ENCODE measurements at places on chromosomes 1 and 21.

DNA sequence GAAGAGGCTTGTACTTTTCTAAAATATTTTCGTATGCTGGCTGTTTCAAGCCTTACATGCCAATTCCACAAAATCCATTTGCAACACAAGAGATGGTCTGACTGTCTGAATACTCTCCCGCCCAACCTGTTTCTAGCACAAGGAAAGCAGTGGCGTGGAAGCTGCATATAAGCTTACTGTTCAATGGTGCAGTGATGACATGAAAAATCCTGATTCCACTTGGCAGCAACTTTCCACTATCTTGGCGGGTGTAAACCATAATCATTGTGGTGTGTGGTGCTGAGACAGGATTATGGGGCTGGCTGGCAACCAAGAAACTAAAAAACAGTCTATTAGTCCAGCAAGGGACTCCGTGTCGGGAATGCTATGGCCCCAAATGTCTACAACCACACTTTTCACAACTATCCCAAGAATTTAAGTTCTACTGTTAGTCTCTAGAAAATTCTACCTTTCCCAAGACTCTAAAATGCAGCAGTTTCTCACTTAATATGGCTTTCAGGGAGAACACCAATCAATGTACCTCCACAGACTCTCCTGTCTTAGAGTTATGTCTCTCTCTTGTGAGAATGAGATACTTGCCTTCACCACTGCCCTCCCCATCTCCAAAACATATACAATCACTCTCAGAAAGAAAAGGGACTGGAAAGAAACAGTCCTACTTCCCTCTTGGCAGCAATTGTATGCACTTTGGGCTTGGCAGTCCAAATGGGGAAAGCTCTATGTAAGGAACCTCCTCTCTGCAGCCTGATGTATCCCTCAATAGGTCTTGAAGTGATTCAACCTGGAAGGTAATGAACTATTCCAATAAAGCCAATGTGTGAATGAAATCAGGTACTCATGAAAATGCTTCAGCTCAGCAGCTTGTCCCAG lies 9.5 kb downstream of the COLGALT2 start:
- H3K27ac ChIP-seq, result no peak overlapping the region

DNA sequence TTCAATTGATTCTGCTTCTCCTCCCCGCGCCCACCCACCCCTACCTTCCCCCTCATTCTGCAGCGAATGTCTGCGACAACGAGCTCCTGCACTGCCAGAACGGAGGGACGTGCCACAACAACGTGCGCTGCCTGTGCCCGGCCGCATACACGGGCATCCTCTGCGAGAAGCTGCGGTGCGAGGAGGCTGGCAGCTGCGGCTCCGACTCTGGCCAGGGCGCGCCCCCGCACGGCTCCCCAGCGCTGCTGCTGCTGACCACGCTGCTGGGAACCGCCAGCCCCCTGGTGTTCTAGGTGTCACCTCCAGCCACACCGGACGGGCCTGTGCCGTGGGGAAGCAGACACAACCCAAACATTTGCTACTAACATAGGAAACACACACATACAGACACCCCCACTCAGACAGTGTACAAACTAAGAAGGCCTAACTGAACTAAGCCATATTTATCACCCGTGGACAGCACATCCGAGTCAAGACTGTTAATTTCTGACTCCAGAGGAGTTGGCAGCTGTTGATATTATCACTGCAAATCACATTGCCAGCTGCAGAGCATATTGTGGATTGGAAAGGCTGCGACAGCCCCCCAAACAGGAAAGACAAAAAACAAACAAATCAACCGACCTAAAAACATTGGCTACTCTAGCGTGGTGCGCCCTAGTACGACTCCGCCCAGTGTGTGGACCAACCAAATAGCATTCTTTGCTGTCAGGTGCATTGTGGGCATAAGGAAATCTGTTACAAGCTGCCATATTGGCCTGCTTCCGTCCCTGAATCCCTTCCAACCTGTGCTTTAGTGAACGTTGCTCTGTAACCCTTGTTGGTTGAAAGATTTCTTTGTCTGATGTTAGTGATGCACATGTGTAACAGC lies 339.9 kb downstream of the NTNG1 start:
- DNase-seq, result no peak
- no peak overlapping the region for H3K27ac ChIP-seq
- H3K4me3 ChIP-seq, result no peak overlapping the region
- no peaks in the 10 kb centered on the region for H3K4me1 ChIP-seq
- H3K27me3 ChIP-seq, result no peaks in the 10 kb centered on the region

- H3K36me3 ChIP-seq, result no peaks in the 10 kb centered on the region
- DNase-seq, result no peak
- no peak overlapping the region for H3K4me3 ChIP-seq
- no peaks in the 10 kb centered on the region for H3K27me3 ChIP-seq
- no peaks in the 10 kb centered on the region for H3K4me1 ChIP-seq
Measured at GRCh38 chr21:36640721-36641244, 58.1 kb upstream of the SIM2 start.

DNA sequence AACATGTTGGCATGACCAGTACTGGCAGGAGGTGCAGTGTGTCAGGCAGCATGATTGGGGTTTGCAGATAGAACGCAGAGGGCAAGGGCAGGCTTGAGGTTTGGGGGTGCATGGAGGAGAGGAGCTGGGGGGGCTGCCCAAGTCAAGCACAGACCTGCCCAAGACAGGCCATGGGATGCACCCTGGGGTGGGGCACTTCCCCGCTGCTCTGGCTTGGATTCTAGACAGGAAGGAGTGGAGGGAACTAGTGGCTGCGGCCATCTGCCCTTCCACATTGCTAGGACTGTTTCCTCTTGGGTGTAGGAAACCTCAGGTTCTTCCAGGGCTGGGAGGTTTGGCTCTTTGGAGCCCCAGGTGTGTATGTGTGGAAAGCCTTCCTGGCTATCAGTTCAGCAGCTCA lies 3.0 kb downstream of the PDXK start:
- no peaks in the 10 kb centered on the region for H3K27me3 ChIP-seq
- no peaks in the 10 kb centered on the region for H3K36me3 ChIP-seq
- no peak for DNase-seq
- H3K4me3 ChIP-seq, result peak overlapping the region; percentile 87
- H3K4me1 ChIP-seq, result peaks cover 31% of the 10 kb centered on the region
- H3K27ac ChIP-seq, result peak overlapping the region; percentile 49

DNA sequence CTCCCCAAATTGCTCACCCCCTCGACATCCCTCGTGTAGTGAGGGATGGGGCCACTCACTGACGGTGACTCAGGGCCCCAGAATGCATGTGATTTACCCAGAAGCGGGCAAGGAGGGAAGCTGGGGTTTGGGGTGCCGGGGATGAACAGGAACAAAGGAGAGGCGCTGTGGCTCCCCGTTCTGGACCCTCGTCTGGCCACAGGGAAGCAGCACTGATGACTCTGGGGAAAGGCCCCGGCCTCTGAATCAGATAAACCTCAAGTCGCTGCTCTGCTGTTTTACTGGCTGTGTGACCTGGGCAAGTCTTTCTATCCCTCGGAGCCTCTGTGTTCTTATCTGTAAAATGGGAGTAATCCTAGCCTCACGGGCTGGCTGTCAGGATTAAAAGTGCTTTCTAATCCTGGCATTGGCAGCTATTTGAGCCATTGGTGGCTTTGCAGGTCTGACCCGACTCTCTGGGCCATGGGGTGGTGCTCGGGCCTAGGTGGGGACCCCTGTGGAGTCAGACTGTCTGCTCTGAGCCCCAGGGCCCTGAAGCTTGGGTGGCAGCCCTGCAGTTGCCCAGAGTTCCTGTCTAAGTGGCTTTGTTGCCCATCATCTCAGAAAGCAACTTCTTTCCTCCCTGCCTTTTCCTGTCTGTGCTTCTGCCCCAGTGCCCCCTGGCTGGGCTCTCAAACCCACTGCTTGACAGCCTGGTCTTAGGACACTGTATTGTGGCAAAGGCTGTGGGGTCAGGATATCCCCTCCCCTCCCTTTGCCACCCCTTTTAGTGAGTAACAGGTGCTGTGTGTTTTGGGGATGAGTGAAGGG lies 5.5 kb downstream of the TNFRSF1B start:
- no peaks in the 10 kb centered on the region for H3K27me3 ChIP-seq
- H3K4me3 ChIP-seq, result no peak overlapping the region
- no peak for DNase-seq
- H3K27ac ChIP-seq, result no peak overlapping the region

GRCh38 chr1:32335790-32336590 lies at the start of gene MARCKSL1:
TSS of gene MARCKSL1 (minus strand) at chr1:32336233. CDS start at chr1:32336033, 200 bp downstream.
- no peak within 1 kb of the TSS for H3K27ac ChIP-seq
- peak; percentile 36 for DNase-seq
- peaks cover 5% of the 10 kb centered on the region for H3K4me1 ChIP-seq

DNA sequence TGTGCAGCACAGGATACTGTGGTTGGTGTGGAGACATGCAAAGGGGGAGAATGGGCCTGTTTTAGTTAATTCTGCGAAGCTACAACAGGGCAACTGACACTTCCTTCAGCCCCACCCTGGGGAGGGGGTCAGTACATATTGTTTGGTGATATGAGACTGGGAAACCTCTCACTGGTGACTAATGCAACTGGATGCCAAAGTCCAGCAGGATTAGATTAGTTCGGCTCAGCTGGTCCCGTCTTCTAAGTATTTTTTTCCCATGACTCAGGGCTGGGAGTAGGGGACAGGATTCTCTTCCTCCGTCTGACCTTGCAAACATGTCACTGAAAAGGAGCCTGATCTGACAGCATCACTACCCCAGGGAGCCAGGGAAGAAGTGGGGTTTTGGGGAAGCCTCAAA lies 43.0 kb downstream of the PLXNA2 start:
- no peak overlapping the region for H3K4me3 ChIP-seq
- peaks cover 10% of the 10 kb centered on the region for H3K36me3 ChIP-seq
- H3K27me3 ChIP-seq, result no peaks in the 10 kb centered on the region

GRCh38 chr1:182766881-182767645 lies 22.5 kb upstream of the NPL start:
- H3K4me1 ChIP-seq, result no peaks in the 10 kb centered on the region
- H3K36me3 ChIP-seq, result no peaks in the 10 kb centered on the region
- H3K27me3 ChIP-seq, result no peaks in the 10 kb centered on the region

- H3K4me3 ChIP-seq, result no peak overlapping the region
- no peaks in the 10 kb centered on the region for H3K36me3 ChIP-seq
- no peaks in the 10 kb centered on the region for H3K4me1 ChIP-seq
- H3K27me3 ChIP-seq, result no peaks in the 10 kb centered on the region
Measured at GRCh38 chr1:115790846-115791245, 22.3 kb upstream of the CASQ2 start.

GRCh38 chr1:184791550-184791900 lies 36.9 kb upstream of the EDEM3 start:
- DNase-seq, result no peak
- H3K36me3 ChIP-seq, result peaks cover 4% of the 10 kb centered on the region
- no peak overlapping the region for H3K27ac ChIP-seq
- no peak overlapping the region for H3K4me3 ChIP-seq

- no peaks in the 10 kb centered on the region for H3K27me3 ChIP-seq
- peaks cover 40% of the 10 kb centered on the region for H3K4me1 ChIP-seq
- no peaks in the 10 kb centered on the region for H3K36me3 ChIP-seq
- DNase-seq, result peak; percentile 63
Measured at GRCh38 chr1:41432481-41433280, 51.8 kb downstream of the EDN2 start.

All from thoracic aorta (tissue), 2 donors.